ENCODE measurements at places on chromosomes 11 and 22.

DNA sequence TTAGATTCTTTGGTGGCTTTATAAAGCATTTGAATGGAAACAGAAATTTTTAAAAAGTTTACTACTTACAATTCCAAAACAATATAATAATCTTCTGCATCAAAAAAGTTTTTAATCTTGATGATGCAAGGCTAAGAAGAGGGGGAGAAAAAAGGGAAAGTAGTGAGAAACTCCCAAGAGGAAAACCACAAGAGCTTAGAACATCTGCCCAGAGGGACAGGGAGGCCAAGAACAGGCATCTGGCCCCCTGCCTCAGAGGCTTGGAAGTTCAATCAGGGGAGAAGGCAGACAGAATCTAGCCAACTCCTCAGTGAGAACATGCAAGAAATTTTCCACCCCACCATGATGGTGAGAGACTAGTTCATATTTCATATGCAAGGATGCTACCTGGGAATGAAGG is 23.8 kb upstream of the TTC28 start:
- DNase-seq = no peak

DNA sequence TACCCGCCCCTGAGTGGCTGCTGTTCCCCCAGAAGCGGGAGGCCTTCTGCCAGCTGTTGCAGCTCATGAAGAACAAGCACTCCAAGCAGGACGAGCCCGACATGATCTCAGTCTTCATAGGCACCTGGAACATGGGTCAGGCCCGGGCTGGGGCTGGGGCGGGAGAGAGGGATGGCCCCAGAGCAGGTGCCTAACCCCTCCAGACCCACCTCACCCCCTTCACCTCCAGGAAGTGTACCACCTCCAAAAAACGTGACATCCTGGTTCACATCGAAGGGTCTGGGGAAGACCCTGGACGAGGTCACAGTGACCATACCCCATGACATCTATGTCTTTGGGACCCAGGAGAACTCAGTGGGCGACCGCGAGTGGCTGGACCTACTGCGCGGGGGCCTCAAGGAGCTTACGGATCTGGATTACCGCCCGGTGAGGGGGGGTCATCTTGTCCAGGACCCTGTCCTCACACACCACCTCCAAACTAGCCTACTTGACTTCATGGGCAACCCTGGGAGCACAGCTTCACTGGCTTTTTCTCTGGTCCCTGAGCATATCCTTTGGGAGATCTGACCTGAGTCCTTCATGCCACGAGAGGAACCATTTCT is 6.3 kb downstream of the INPPL1 start:
- DNase-seq = no peak

GRCh38 chr22:46073683-46074504 is 76.4 kb upstream of the PPARA start:
- no peak for DNase-seq

DNA sequence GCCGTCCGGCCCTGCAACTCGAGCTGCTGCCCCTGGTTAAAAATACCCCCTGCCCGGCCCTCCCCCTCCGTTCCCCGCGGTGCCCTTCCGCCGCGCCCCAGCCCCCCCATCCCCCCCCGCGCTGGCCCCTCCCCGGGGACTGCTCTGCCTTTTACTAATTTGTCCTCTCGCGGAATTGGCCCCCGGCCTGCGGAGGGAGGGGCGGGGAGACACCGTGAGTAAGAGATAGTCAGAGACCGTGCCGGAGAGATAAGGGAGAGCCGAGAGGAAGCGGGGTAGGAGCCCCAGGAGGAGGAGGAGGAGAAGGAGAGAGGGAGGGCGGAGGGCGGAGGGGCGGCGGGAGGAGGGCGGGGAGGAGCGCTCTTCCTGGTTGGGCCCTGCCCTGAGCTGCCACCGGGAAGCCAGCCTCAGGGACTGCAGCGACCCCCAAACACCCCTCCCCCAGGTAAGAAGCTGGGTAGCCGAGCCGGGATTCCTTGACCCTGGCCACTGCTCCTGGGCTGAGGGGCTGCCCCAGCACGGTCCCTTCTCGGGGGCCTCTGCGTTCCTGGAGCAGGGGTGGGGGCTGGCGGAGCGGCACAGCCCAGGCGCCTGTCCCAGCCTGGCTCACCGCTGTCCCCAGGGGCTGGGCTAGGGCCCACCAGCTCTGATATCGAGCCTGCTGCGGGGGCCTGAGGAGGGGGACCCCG is at the start of gene CAPN1:
TSS of gene CAPN1 (plus strand) at position 360 of the 689 bp plus-strand sequence. CDS start 774 bp downstream, outside the sequence.
- no peak for DNase-seq

- no peak for DNase-seq
Measured at GRCh38 chr22:26927821-26928220, 270.4 kb downstream of the MIAT start.

- no peak for DNase-seq
Measured at GRCh38 chr11:57513452-57513795, 2.1 kb downstream of the SLC43A1 start.

DNA sequence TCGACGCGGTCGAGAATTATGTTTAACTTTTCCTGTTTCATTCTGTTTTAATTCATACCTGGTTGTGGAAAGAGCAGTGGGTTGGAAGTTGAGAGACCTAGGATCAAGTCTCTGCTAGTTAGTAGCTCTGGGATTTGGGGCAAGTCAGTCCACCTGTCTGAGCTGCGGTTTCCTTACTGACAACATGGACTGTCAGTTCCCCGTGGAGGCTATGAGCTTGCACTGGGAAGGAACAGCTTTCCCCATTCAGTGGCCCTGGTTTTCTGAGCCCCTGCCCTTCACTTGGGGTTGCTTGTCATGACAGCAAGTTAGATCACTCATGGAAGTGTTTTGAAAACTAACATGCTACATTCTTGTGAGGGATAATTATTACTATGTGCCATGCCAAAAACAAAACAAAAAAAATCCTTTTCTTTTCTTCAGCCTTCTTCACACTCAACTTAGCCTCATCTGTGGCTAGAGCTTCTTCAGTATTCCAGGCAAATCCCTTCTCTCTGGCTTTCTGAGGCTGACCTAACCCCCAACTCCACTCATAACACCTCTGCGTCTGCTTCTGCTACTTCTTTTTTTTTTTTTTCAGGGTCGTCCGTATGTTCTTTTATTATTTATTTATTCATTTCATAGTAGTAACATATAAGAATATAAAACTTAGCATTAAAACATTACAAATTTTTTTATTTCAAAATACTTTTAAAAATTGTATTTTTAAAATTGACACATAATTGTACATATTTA is 43.0 kb upstream of the ZBED5 start:
- no peak for DNase-seq

GRCh38 chr11:104442321-104442720 is 278.4 kb upstream of the PDGFD start:
- no peak for DNase-seq

DNA sequence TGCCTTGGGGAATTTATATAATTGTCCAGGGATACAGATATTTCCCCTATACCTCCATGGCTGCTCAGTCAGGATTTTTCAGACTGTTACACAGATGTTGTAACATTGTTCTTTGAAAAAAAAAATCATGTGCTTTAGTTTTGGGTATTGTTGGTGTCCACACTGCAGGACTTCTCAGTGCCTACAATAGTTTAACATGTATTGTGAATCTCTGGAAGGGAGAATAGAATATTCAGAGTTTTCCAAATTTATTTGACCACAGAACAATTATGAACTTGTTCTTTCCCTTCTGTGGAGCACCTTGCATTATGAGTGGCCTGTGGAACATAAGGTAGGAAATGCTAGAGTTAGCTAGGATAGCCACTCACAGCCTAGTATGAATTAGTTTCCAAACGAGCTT is 14.5 kb downstream of the CRYBA4 start:
- DNase-seq = no peak

- no peak for DNase-seq
Measured at GRCh38 chr22:36016684-36017083, 11.9 kb downstream of the RBFOX2 start.

- DNase-seq = no peak
Measured at GRCh38 chr22:44638971-44639760, 62.8 kb upstream of the PRR5 start.

GRCh38 chr11:86923999-86924766 is 31.0 kb downstream of the FZD4 start:
- DNase-seq = no peak

GRCh38 chr11:43937434-43938411 is 4.7 kb upstream of the C11orf96 start:
- DNase-seq = no peak

DNA sequence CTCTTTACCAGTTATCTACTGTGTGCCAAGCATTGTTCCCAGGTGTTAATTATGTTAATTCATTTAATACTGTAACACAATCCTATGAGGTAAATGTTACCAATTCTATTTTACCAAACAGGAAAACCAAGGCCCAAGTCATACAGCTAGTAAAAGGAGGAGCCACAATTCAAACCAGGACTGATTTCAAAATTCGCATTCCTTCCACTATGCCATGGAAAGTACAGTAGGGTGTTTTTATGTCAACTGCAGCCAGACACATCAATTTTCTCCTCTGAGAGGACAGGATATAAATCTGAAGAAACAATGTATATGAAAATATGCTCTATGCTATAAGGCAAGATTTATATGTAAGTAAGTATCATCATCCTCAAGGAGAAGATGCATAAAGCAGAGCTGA is 104.3 kb downstream of the RPL27A start:
- no peak for DNase-seq

DNA sequence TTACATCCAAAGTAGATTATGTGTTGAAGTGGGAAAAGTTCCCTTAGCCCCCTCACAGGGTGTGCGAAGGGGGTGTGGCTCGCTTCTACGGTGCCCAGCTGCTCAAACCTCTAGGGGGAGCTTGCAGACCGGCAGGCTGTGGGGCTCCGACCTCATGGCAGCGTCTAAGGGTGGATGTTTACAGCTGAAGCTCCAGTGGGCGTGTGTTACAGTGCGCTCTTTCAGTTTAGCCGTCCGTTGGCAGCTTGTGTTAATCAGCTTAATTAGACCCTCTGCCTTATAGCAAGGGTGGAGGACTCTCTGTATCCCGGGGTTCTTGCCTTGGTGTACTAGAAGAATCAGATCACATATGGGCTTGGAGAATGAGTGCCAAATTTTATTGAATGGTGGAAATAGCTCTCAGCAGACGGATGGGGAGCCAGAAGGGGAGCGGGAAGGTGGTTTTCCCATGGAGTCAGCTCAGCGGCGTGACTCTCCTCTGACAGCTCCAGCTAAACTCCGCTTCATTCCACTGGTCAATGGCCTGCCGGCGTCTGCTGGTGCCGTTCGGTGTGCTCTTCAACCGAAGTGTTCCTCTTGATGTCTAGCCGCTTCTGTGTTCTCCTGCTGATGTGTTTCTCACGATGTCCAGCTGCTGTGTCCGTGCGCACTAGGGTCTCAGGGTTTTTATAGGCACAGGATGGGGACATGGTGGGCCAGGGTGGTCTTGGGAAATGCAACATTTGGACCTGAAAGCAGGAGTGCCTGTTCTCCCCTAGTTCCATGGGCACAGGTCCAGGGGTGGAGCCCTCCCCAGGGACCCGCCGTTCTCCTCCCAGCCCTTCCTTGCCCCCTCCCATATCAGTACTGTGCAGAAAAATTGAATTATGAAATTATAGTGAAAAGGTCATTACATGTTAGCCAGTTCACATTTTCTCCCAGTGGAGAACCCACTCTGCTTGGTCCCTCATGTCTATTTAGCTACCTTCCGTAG is 28.6 kb upstream of the OR10G7 start:
- DNase-seq = no peak
